OCI-LY7 (cell line): ENCODE measurements at places on chromosomes 3 and 15. TPM values are rescaled to one million over a fixed set of nuclear protein-coding genes. Genes with fewer than 3 reads are reported as not detected.

Gene NR2E3
- not detected in 2 replicates for total RNA-seq

Gene SLC12A8
- 0.84 and 0.94 TPM in 2 replicates for total RNA-seq

Gene CA12
- total RNA-seq: not detected in 2 replicates

Gene C3orf70
- not detected in 2 replicates for total RNA-seq

DNA sequence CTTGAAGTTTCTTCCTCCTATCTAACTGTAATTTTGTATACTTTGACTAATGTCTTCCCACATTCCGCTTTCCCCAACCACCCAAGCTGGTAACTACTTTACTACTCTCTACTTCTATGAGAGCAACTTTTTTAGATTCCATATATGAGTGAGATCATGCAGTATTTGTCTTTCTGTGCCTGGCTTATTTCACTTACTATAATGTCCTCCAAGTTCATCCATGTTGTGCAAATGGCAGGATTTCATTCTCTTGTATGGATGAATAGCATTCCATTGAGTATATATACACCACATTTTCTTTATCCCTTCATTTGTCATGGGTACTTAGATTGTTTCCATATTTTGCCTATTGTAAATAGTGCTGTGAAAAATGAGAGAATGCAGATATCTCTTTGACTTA lies 78.5 kb upstream of the CCNL1 start:
- no peak for DNase-seq

GRCh38 chr3:134754768-134755559 lies 40.1 kb upstream of the EPHB1 start:
- peak; percentile 37 for DNase-seq

DNA sequence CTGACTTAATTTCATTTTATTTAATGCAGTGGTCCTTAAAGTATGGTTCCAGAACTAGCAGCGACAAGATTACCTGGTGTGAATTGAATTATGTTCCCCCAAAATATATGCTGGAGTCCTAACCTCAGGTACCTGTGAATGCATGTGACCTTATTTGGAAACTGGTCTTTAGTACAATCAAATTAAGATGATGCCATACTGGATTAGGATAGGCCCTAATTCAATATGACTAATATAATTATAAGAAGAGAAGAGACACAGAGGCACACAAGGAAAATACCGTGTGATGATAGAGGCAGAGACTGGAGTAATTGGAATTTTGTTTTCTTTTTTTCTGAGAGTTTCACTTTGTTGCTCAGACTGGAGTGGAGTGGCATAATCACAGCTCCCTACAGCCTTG lies 12.6 kb upstream of the SPATA16 start:
- no peak for DNase-seq

DNA sequence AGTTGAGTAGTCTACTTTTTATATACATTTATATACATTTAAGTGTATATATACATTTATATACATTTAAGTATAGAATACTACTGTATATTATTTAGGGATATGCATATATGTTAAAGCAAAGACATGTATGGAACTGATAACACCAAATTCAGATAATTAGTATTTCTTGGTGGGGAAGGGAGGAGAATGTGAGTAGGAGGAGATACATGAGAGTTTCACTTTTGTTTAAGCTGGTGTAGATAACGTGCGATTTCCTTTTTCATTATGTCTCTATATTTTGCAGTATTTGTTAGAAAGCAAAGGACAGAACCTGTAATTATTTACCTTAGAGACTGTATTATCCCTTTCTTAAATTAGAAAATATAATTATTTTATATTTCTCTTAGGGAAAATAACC lies 16.6 kb upstream of the NIT2 start:
- no peak for DNase-seq

- DNase-seq: no peak
These were observed 26.4 kb downstream of the TYRO3 start for GRCh38 chr15:41585127-41586047.

DNA sequence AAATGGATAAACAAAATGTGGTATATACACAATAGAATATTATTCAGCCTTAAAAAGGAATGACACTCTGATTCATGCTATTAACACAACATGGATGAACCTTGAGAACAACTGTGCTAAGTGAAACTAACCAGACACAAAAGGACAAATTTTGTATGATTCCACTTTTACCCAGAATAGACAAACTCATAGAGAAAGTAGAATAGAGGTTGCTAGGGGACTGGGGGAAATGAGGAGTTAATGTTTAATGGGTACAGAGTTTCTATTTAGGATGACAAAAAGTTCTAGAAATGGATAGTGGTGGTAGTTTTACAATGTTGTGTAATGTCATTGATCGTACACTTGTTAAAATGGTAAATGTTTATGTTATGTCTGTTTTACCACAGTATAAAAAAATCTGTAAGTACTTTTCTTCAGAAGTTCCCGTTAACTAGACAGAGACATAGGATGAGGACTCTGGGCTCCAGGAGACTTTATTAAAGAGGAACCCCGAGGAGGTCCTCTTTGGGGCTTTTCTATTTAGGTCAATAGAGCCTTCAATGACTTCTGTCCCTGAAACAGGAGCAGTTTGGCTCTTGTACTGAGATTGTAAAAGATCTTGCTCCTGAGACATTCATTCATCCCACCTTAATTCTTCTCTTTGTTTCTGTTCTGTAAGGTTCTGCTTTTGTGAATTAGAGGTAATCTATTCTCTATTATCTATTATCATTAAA lies 24.5 kb downstream of the ABHD6 start:
- DNase-seq: no peak

DNA sequence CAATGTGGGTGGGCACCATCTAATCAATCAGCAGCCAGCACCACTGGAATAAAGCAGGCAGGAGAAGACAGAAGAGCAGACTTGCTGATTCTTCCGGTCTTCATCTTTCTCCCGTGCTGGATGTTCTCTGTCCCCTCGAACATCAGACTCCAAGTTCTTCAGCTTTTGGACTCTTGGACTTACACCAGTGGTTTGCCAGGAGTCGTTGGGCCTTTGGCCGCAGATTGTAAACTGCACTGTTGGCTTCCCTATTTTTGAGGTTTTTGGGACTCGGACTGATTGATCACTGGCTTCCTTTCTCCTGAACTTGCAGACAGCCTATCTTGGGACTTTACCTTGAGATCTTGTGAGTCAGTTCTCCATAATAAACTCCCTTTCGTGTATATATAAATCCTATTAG lies 292.8 kb downstream of the BCHE start:
- DNase-seq: no peak

DNA sequence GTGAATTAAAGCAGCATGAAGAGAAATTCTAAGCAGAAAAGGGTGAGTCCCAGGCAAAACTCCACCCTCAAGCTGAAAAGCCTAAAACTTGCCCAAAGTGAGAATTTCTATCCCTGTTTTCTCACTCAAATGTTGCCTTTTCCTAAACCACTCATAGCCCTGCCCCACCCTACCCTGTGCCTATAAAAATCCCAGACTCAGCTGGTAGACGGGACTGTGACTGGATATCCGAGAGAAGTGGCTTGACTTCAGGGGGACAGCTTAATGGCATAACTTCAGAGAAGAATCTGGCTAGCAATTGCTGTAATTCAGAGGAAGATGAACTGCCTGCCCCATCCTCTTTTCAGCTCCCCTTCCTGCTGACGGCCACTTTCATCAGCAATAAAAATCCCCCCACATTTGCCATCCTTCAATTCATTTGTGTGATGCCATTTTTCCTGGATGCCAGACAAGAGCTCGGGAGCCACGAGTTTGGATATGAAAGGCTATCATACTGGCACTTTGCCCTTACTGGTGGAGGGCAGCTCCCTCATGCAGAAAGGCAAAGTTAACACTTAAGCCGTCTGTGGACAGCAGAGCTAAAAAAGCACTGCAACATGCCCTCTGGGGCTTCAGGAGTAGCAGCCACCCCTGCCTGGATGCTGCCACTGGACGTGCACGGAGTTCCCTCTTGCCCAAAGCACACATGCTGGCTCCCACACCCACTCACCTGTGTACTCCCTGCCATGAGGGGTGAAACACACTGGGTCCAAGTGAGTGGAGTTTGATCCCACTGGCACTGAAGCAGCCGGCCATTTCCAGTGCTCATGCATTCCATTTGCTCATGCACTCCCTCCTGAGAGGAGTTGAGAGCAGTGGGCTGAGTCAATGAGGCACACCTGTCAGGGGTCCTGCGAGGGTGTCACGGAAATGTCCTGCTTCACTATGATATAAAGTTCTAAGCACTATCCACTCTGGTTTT lies 670.6 kb downstream of the PLOD2 start:
- no peak for DNase-seq
